ENCODE measurements at places on chromosomes 12 and 14. TPM values are rescaled to one million over a fixed set of nuclear protein-coding genes. Genes with fewer than 3 reads are reported as not detected.
A peak's percentile ranks its signal among the peaks of the same experiment; 100 is the strongest.

TSPAN31 gene
- total RNA-seq: 30.5 TPM

PTCSC3 gene
- not detected for total RNA-seq

DNA sequence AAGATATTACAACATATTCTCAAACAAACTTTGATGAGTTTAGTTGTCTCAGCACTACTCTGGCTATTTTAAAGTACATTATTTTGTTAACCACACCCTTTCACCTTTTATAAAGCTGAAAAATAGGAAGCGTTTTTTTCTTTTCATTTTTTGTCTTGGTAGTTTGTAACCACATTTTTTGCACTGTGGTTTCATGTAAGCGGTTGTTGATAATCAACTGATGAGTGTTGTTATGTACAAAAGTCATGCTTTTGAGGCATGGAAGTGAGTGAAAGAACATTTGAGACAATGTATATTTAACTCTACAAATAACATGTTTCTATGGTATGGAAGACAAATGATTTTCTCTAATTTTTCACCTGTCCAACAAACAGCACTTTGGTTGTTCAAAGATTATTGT is 52.1 kb upstream of the ATP2B1 start:
- DNase-seq: no peak

DNA sequence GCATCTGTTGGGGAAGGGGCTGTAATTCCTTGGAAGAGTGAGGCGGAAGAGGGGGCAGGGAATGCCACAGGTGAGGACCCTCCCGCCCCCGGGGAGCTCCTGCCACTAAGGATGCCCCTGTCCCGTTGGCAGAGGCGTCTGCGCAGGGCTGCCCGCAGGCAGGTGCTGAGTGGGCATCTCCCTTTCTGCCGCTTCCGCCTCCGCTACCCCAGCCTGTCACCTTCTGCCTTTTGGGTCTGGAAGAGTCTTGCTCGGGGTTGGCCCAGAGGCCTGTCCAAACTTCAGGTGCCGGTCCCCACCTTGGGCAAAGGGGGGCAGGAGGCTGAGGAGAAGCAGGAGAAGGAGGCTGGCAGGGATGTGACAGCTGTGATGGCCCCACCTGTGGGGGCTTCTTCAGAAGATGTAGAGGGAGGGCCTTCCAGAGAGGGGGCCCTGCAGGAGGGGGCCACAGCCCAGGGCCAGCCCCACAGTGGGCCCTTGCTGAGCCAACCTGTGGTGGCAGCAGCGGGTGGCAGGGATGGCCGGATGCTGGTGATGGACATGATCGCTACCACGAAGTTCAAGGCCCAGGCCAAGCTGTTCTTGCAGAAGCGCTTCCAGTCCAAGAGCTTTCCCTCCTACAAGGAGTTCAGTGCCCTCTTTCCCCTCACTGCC is 10.0 kb downstream of the VRTN start:
- no peak for DNase-seq

DNA sequence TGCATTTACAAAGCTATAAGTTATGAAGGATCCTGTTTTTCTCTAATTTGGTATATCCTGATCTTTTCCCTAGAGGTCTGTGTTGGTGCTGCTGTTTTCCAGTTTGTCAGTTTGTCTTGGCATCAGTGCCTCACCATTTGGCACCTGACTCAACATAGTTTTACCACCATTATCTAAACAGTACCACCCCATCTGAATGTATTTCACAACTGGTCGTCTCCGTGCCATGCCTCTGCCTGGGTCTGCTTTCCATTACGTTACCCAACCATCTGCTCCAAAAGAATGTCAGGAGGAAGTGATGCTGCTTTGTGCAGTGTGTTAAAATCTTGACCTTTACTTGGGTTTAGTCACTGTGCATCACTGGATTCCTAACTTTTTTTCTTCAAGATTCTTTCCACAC is 129.3 kb upstream of the RASSF8 start:
- no peak for DNase-seq

GRCh38 chr14:51573607-51574006 is 78.1 kb upstream of the FRMD6 start:
- DNase-seq: no peak

DNA sequence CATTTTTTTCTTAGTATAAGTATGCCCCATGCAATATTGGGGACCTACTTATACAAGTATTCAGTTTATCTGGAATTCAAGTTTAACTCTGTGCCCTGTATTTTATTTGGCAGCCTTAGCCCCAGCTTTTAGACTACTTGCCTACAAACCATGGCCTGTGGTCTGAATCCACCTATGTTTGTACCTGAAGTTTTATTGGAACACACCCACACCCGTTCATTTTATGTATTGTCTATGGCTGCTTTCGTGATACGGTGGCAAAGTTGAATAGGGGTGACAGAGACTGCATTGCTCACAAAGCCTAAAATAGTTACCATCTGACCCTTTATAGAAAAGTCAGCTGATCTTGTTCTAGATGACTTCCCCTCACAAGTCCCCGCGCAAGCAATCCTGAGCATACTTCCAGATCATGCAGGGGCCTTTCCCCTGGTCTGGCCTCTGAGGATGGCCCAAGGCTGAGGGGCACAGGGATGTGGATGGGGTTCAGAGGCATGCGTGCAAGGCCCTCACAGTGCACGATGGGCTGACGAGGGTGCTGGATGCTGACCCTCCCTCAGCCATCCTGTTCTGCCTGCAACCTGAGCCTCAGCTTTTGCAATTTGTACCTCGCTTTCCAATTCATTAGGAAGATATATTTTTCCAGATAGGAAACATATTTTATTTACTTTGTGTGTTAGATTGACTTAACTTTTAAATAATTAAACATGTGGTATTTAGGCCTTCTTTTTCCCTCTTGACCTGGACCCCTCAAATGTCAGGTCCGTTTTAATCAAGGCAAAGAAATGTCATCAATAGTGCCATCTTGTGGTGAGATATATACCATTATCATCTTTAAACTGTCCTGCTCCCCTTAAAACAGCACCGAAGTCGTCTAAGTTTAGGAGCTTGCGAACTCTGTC is 527.3 kb upstream of the CCDC196 start:
- DNase-seq: peak; percentile 79

DNA sequence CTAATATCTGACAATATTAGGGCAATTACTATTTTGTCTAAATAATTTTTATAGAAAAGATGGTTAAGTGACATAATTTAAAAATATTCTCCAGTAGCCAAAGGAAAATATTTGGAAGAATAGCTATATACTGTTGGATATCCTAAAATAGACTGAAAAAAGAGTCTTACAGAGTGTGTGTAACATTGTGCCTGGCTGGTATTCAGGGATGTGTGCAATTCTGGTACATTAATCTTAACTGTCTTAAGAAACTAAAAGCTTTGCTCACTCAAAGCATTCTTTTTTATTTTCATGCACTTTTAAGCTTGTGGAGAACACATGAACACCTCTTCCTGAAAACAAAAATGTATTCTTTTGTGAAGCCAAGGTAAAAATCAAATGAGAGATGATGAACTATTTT is 10.1 kb upstream of the NR2C1 start:
- DNase-seq: no peak

Data from G401 (cell line).